ENCODE measurements at places on chromosomes 5 and 9. TPM values are rescaled to one million over a fixed set of nuclear protein-coding genes. Genes with fewer than 3 reads are reported as not detected.

Gene DEPDC1B
- 24.9 TPM for total RNA-seq

Gene RNF183
- not detected for total RNA-seq

Gene CTNND2
- 0.18 TPM for total RNA-seq

- DNase-seq = peak; percentile 84
Measured at GRCh38 chr5:102865510-102866236, 110.6 kb downstream of the PAM start.

Gene ABCA2
- total RNA-seq = 7.5 TPM

GRCh38 chr5:160565376-160565775 is 143.7 kb downstream of the PTTG1 start:
- peak; percentile 49 for DNase-seq

Gene OTULINL
- total RNA-seq = 7.1 TPM

DNA sequence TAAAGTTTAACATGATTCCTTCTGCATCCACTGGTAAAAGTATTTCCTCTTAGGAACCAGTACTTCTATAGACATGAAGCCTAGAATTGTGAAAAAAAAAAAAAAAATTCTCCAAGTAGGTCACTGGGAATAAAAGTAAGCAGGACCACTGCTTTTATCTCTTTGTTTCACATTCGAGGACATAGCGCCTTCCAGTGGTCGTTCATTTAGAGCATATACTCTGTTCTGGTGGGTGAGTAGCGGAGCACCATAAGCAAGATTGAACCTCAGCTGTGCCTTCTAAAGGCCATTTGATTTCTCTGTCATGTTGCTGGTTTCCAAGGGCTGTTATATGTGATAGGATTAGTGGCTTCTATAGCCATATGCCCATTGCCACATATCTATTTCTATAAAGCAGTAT is 393.1 kb downstream of the TMEM232 start:
- DNase-seq = peak; percentile 26

DNA sequence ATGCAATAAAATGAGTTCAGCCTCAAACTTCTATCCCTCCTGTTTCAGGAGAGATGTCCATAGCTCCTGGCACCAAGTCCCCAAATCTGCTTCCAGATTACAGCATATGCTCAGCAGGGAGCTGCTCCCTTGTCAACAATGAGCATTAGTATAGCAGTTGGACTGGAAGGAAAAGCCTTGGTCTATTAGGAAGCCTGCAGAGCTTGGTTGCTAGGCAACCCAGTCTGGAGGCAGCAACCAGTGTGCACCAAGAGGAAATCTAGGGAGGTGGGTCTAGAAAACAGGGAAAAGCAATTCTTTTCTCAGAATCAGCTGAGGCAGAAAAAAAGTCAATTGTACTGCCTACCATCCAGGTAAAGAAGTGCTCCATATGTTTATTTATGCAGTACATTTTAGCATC is 229.5 kb upstream of the NMUR2 start:
- DNase-seq = no peak

DNA sequence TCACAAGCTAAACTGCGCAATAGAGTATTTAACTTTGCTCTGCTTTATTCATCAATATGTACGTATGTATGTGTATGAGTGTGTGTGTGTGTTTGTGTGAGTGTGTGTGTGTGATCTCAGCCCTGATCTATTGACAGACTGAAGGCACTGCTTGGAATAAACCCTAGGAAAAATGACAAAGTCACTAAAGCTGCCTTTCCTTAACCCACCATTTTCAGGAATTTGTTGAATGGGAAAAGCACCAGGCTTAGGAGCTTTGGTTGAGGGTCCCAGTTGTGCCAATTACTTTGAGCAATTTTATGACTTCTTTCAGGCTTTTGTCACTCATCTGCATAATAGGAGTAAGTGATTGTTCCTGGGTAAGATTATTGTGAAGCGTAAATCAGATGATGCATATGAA is 108.6 kb upstream of the TLR4 start:
- DNase-seq = no peak

- no peak for DNase-seq
Measured at GRCh38 chr5:34688015-34688810, 32.1 kb downstream of the RAI14 start.

DNA sequence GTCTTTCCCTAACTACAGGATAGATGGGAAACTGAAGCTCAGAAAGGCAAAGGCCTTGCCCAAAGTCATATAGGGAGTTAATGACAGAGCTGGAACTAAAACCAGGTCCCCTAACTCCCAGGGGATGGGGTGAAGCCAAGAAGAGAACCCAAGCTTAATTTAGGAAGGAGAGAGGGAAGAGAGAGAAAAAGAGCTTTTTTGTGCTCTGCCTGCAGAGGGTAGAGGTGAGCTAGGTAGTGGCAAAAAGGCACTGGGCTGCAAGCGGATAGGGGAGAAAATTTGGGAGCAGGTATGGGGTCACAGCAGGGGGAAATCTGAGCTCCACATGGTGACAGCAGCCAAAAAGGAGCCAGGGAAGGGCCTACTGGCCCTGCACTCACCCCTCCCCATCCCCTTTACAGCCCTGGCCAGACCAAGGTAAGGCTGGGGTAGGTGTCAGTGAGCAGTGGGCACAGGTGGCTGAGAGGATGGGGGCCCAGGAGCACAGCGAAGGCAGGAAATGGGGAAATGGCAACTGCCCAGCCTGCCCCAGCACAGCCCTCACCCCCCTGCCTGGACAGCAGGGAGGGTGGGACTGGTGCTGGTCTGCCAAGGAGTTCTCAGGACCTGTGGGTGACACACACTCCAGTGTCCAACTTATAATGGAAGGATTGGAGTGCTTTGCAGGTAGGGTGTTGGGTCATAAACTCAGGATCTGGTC is 3.3 kb downstream of the ENHO start:
- no peak for DNase-seq

- DNase-seq = no peak
Measured at GRCh38 chr5:123455095-123455494, 31.9 kb upstream of the CEP120 start.

DNA sequence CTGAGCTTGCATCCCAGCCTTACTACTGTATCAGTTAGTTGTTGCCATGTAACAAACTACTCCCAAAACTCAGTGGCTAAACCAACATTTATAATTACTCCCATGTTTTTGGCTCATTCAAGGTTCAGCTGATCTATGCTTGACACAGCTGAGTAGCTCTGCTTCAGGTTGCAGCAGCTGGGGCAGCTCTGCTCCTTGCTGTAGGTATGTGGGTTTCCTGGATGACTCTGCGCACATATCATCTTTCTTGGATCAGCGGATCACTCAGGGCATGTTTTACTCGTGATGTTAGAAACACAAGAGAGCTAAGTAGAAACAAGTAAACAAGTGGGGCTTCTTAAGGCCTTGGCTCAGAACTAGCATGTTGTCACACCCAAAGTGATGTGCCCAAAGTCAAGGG is 15.1 kb downstream of the TEK start:
- peak; percentile 66 for DNase-seq

- peak; percentile 18 for DNase-seq
Measured at GRCh38 chr5:88269222-88269771, 652 bp upstream of the TMEM161B start.

DNA sequence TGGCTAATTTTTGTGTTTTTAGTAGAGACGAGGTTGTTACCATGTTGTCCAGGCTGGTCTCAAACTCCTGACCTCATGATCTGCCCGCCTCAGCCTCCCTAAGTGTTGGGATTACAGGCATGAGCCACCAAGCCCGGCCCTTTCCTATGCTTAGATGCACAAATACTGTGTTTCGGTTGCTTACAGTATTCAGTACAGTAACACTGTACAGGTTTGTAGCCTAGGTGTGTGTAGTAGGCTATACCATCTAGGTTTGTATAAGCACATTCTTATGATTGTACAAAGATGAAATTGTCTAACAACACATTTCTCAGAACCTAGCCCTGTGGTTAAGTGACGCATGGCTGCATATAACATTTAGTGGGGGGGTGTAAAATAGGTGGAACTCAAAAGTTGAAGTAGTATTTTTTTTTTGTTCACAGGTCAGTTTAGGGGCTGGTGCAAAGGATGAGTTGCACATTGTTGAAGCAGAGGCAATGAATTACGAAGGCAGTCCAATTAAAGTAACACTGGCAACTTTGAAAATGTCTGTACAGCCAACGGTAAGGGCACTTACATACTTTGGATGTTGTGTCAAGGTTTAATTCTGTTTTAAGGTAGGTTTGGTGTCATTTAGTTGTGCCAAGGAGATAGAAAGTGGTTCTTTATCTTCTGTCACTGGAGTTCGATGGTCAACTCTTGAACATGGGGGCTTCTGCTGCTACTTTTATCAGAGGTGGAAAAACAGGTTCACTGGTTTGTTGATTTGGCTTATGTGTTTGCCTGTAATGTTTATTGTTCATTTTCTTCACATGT is 3.4 kb downstream of the NPM1 start:
- DNase-seq = no peak

- peak; percentile 64 for DNase-seq
Measured at GRCh38 chr5:131538177-131538593, 96.8 kb downstream of the RAPGEF6 start.

DNA sequence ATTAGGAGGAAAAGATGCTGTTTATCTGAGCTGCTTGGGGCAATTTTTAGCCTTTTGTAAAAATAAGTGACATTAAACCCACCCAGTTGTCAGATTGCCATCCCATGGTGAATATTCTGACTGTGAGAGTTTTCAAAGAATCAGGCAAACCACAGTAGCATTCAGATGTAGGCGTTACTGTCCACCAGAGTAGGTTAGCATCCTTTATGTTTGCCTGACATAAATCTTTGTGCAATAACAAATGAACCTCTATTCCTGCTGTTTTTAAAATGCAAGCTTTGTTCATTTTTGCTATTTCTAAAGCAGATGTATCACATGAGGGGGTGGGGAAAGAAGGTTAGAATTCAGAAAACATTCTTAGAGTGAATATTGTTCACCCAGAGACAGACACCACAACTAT is 427.8 kb downstream of the CDH9 start:
- DNase-seq = no peak

Gene EGFL7
- 34.6 TPM for total RNA-seq

DNA sequence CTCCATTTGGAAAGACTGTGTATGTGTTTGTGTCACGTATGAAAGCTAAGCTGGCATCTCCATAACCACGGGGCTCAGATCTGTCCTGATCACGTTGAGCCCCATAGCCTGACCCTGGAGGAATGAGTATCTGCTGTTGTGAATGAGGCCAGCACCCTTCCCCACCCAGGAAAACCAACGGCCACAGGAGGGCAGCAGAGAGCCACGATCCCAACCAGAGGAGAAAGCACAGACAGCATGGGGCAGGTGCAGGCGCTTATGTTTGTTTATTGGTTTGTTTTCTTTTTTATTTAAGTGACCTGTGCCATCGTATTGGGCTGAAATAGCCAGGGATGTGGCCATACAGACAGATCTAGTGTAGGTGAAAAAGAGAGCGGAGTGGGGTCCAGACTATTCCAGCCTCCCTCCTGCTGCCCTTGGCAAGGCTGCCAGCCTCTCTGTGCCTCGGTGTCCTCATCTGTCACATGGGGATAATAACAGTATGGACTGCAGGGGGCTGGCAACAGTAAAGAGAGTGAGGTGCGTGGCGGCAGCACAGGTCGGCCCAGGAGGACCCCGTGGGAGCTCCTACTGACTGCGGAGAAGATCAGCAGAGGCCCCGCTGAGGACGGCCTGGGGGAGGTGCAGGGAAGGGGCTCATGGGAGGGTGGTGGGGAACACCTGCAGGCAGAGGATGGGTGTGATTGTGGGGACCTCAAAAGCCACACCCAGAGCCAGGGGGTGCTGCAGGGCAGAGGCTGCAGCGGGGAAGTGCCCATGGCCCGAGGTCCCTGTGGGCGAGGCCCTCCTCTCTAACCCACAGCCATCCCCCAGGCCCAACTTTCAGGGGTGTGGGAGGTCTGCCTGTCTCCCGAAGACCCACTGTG is 12.1 kb downstream of the OR2V2 start:
- peak; percentile 81 for DNase-seq

DNA sequence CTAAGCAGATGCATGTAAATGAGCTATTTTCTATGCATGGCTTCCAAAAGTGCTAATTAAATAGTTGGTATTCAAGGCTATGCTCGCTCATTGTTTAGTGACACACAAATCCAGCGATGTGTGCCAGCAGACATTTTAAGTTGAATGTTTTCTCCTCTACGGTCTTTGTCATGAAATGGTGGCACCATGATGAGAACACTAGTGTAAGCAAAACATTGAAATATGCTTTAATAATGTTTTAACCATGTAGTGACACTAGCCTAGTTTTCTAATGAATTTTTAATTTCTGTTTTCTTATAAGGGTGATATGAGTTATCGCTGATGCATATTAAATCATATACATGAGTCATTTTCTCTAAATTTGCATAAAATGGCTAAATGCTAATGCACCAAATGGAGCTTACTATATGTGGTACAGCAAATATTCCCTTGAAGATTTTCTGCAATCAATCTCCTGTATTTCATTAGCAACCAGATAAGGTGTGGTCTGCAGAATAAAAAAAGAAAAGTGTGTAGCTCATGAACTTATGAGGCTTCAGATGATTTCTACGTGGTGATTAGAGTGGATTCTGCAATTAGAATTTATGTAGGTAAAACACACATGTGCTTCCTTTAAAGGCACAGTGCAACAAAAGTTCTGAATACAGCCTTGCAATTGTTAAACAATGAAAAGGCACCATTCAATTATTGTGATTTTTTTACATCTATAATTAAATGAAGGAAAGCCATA is 226.6 kb downstream of the MEF2C start:
- DNase-seq = no peak

Gene BAAT
- total RNA-seq = 0.03 TPM

- no peak for DNase-seq
Measured at GRCh38 chr5:57783693-57784092, 301.1 kb upstream of the ACTBL2 start.

DNA sequence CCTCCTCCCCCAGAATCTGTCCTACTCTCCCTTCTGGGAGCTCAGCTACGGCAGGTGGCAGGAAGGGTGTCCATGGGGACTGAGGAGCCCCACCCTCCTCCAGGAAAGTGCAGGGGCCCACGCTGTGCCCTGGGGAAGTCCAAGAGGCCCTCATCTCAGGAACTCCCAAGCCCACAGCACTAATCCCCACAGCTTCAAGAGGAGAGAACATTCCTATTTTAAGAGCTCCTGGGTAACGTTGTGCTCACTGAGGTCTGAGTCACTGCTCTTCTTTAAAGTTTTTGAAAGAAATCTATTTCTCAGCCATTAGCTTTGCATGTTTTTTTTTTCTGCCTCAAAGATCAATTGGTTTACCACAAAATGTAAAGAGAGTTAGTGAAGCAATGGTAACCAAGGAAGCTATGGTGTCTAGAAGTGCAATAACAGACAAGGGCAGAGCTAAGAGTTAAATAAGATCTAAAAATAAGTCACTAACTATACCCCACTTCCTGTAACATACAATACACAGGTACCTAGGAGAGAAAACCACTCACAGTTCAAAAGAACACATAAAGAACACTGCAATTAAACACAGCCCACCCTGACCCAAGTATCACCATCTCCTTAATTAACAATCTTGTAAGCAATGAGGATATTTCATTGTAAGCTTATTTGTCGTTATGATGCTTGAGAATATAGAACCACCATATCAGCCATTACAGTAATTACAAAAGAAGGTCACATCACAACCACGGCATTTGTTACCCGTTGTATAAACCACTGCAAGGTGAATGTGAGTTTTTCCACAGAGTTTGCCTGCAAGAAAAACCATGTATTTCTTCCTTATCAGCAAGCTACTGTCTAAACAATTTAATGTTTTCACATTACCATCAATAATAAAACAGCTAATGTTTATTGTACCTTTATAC is 382.3 kb upstream of the SLC30A5 start:
- DNase-seq = no peak

All from HT1080 (cell line).